ENCODE measurements at places on chromosomes 3 and 15. TPM values are rescaled to one million over a fixed set of nuclear protein-coding genes. Genes with fewer than 3 reads are reported as not detected.

Gene VPS33B
- total RNA-seq: 23.1 TPM

Gene TMEM158
- 25.8 TPM for total RNA-seq

Gene C3orf22
- not detected for total RNA-seq

Gene PTX3
- total RNA-seq: 0.37 TPM

Gene TM4SF1
- total RNA-seq: 0.66 TPM

Data from HCT116 (cell line).